NCI-H1436 (cell line): ENCODE measurements at places on chromosomes 4 and X.

DNA sequence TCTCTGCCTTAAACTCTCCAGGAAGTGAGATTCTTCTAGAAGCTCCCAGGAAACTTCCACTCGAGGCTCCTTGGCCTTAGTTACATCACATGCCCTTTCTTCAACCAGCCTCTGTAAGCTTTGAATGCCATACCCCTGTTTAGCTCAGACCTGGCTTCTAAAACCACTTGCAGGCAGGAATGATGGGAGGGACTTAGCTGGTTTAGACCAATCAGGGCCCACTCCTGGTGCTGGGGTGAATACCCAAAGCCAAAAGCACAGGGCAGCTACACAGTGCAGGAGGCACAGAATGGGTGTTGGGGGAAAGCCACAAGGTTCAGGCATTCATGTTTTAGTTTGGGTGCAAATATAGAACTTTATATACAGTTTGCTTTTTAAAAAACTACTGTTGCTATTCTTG lies 296.2 kb downstream of the FRMPD4 start:
- no peak for DNase-seq

DNA sequence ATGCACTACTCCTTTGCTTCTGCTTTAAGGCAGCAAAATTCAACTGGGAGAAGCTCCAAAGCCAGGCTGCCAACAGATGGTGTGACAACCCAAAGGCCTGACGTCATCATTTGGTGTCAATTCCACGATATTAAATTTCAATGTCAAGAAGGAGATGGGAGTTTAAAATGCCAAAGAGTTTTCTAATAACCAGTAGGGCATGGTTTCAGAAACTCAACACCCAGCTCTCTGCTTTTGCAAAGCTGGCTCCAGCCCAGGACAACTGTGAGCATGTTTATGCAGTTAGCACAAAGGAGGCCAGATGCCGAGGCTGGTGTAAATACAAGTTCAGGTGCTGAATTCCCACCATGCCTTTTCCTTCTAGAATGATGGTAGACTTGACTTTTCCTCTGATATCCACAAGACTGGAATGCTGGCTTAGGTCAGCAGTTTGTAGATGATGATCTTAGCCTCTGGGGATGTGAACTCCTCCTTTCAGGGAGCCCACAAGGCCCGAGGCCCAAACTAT lies 67.3 kb downstream of the AFAP1 start:
- DNase-seq: no peak

DNA sequence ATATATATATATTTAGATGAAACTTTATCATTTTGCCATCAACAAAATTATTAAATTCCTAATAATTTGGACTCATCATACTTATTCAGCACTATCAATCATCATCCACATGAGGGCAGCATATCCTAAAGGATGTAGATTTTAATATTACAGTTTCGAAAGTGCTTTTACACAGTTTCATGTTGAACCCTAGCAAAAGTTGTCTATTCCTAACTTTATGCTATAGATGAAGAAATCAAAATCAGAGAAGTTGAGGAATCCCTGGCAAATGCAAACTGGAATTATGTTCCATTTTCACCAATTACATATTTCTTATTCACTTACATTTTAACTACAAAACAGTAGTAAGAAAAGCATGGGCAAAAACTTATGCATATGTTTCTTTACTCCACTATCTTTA lies 36.6 kb upstream of the UGT2A1 start:
- DNase-seq: peak; percentile 41

GRCh38 chr4:109156356-109156755 lies 146.1 kb downstream of the COL25A1 start:
- no peak for DNase-seq

DNA sequence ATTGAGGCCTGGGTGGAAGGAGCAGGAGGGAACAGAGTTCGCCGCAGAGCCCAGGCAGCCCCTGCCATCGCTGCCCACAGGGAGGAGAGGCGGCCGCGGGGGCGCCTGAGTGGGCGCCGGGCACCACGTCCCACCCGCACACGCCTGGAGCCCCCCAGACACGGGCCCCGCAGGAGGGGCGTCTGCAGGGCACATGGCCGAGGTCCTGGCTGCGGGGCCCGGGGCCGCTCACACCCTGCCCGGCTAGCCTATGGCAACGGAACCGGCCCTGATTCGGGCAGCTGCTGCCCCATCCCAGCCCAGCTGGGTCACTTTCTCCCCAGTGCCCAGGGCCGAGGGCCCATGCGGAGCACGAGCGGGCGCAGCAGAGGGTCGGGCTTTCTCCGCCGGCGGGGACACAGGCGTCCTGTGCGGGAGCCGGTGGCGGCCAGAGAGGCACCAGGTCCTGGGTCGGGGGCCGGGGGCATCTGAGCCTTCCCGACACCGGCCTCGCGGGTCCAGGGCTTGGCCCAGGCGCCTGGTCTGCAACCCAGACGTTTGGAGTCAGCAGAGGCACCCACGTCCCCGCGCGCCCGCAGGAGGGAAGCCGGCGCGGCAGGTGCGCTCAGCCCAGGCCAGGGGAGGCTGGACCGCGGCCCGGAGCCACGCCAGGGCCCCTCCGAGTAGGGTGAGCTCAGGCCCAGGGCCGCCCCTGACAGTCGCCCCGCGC lies 91.2 kb downstream of the FAM53A start:
- no peak for DNase-seq

- DNase-seq: no peak
Observed at GRCh38 chr4:68905939-68906779, 45.4 kb downstream of the UGT2A3 start.
